ENCODE measurements at places on chromosomes 7 and 10.

GRCh38 chr7:138303230-138304070, 156.6 kb upstream of the TRIM24 start:
- DNase-seq: no peak

GRCh38 chr7:148609045-148609725, 18.6 kb downstream of the C7orf33 start:
- DNase-seq: no peak

GRCh38 chr7:143205560-143206293, 16.1 kb upstream of the TAS2R40 start:
- peak; percentile 10 for DNase-seq

- no peak for DNase-seq
These were observed 97.0 kb upstream of the PPIF start for GRCh38 chr10:79250259-79250658.

DNA sequence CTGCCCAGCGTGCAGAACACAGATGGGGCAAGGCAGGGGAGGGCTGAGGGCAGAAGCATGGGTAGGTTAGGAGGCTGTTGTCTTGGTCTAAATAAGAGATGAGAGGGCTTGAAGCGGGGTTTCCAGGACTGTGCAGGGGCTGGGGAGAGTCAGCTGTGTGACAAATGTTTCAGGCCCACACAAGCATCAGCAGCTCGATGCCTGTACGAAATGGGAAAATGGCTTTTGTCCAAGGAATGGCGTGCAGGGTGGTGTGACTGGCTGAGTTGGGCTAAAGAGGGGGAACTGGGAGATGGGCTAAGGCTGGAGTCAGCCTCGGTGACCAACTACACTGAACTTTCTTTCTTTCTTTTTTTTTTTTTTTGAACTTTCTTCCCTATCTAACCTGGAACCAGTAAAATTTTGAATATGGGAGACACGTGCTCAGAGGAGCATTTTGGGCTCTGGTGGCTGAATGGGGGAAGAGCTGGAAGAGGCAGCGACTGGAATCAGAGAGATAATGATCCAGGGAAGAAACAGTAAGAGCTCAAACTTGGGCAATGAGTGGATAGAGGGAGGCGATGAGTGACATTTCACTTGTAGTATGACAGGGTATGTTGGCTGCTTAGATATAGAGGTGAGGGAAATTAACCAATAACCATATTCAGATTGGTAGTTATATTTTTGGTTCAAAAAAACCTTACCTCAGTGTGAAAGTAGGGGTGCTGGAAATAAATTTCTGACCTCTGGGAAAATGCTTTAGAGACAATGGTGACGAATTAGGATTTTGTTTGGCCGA, 10.2 kb upstream of the EPHA1 start:
- DNase-seq: no peak

GRCh38 chr7:147711447-147711846, 879.1 kb upstream of the C7orf33 start:
- no peak for DNase-seq

DNA sequence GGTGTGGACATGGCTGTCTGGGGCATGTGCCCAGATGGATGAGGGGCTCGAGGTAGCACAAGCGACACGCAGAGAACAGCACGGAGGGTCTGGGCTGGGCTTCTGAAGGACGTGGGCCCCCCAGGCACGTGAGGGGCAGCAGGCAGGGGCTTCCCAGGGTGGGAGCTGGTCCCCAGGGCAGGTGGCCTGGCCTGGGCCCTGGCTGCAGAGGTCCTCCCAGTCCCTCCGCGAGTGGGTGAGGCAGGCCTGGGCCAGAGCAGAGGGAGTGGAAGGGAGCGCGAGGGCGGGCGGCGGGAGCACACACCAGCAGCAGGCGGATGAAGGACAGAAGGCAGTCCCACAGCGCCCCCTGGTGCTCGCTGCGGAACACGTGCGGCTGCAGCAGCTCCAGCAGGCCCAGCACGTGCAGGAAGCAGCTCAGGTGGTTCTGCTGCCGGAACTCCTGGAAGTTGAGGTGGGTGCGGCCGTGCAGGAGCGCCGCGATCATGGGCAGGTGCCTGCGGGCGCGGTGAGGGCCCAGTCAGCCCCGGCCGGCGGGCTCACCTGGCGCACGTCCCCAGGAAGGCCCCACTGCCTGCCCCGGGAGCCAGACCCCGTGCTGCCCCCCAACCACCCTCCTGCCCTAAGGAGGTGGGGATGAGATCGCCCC, 14.7 kb upstream of the MICALL2 start:
- peak; percentile 92 for DNase-seq

DNA sequence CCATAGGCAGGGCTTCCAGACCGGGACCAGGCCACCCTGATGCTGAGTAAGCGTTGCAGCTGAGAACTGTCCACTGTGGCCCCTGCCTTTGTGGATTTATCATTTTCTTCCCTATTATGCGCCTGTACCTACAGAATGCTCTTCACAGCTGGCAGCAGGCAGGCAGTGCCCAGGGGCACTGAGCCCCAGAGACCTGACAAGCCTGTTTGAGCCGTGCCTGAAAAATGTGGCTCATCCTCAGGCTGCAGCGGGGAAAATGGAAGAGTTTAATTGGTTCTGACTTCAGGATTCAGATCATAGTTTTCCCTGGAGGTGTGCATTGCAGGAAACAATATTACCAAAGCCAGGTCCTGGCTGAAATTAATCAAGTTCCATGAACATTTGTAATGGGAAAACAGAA, 200.2 kb downstream of the ZNF438 start:
- no peak for DNase-seq

DNA sequence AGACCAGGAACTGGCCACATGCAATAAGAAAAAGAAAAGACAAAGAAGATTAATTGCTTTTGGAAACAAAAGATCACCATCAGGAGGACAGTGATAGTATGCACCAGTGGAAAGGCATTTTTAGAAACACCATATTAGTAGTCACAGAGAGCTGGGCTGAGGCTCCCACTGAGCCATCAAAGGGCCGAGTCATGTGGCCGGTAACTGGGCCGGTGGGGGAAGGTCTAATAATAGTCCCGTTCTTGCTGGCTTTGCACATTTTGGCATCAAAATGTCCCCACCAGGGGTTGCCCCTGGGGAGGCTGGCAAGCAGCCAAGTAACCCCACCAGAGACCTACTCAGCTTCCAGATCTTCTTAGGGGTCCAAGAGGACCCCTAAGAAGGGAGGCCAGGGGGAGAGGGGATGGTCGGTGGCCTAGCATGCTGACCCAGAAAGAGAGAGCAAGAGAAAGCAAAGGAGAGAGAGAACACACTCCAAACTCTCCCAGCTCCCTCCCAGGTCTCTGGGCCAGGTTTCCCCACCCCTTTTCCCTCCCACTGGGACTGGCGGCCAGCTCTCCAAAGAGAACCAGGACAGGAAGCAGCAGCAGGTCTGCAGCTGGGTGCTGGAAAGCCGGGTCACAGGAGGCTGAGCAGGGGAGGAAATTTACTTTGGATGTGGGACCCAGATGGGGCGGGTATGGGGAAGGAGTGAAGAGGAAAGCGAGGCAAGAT, 70.2 kb upstream of the FGFR2 start:
- DNase-seq: no peak

GRCh38 chr7:112079673-112080072, 126.5 kb downstream of the DOCK4 start:
- DNase-seq: no peak

DNA sequence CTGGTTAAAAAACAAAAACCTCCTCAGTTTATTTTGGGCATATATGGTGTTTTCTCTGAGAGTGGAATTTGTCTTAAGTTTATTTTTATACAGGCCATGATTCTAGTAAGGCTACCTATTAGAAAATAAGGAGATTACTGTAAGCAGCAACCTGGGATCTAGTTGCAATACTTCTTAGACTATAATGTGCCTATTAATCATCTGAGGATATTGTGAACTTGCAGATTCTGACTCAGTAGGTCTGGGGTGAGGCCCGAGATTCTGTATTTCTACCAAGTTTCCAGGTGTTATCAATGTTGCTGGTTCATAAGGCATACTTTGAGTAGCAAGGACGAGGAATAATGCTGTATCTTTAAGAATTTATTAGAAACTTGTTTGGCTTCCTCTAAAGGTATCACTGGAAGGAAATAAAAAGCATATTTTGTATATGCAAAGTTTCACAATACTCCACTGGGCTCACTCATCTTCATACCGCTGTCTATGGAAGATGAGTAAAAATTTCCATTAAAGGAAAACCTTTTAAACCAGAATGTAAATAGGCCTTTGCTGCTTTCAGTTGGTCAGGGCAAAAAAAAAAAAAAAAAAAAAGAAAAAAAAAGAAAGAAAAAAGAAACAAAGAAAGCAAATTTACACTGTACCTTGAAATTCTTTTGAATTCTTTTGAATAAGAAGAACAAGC, 105.8 kb downstream of the BMPER start:
- no peak for DNase-seq

DNA sequence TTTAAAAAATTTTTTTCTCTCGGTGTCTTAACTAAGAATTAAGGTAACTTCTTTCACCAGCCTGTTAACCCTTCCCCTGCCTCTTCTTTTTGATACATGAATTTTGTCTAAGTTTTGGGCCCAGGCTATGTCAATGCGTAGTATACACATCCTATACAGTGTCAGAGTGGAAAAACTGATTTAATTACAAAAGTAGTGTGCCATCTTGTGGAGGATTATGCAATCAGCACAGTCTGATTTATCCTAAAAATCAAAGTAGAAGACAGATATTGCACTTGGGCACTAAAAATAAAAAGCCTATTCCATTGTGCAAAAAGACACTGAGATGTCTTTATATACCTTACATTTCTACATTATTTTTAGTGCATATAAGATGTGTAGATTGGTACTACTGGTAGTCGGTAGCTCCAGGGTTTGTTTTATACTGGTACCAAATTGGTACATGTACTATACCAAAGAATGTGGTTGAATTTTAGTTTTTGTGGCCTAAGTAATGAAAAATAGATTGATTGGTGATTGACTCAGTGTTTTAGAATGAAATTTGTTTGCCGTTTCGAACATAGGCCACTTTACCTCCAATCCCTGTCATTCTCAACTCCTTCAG, 96.6 kb downstream of the MKLN1 start:
- no peak for DNase-seq

DNA sequence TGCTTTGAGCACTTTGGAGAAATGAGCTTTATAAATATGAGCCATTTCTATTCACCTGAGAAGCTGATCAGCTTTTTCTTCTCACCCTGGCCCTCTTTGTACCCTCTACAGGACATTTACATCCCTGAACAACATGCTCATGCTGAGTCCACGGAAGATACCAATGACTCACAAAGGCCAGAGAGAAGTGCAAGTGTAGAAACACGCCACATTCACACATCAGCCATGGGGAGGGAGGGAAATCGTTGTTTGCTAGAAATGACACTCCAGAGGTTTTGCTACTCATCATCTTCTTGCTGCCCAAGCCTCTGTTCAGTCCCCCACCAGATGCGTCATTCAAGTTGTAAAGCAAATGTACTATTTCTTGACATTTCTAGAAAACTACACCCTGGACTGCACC, 2.8 kb upstream of the UCN3 start:
- DNase-seq: no peak

- DNase-seq: no peak
These were observed 20.7 kb downstream of the ZNF32 start for GRCh38 chr10:43627942-43628341.

GRCh38 chr10:25076506-25077177, 60.2 kb downstream of the THNSL1 start:
- no peak for DNase-seq

- no peak for DNase-seq
These were observed 814.8 kb downstream of the TNS3 start for GRCh38 chr7:46767071-46767470.
